ENCODE measurements at places on chromosomes 3 and 15. TPM values are rescaled to one million over a fixed set of nuclear protein-coding genes. Genes with fewer than 3 reads are reported as not detected.

DNA sequence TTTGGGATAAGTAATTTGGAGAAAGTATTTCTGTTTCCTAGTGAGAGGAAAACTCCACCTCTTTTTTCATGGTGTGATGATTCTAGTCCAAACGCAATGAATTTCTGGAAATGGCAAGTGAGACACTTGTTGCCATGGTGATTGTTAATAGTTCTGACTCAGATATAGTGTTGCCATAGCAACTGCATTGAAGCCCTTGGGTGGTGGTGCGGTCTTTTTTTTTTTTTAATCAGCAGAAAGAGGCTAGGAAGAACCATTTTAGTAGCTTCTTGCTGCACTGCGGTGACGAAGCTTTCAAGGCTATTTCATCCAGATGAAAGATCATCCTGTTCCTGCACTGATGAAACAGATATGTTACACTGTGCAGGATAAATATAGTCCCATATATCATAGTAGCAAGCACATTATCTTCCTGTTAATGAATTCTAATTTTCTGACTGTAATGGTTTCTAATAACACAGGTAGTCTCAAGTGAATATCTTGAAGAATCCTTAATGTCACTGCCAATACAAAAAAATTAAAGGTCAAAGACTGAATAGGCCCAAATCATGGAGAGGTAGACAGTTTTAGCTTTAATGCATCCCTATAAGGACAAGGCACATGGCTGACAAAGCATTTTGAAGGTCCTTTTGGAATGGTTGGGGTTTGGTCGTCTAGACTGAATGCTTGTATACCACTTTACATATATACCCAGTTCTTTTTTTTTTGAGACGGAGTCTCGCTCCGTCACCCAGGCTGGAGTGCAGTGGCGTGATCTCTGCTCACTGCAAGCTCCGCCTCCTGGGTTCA lies 125.1 kb upstream of the ZBTB20 start:
- DNase-seq, result no peak

DNA sequence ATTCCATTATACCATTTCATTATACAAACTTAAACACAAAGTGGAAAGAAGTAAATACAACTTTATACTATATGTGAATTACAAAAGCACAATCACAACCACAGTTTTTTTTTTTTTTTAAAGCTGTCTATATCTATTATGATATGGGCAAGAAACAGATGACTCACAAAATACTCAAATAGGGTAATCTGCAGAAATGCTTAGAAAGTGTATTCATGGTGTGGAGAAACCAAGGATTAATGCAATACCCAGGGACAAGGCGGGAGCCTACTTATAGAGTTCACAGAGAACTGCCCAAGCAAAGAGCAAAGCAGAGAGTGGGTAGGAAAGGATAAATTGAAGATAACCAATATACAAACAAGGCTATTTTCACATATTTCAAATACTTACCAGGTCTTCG lies 332.0 kb downstream of the FHIT start:
- no peak for DNase-seq

GRCh38 chr15:33008284-33008995 lies 186.1 kb downstream of the FMN1 start:
- no peak for DNase-seq

GRCh38 chr3:14774431-14774830 lies 44.3 kb upstream of the FGD5 start:
- DNase-seq, result no peak

DNA sequence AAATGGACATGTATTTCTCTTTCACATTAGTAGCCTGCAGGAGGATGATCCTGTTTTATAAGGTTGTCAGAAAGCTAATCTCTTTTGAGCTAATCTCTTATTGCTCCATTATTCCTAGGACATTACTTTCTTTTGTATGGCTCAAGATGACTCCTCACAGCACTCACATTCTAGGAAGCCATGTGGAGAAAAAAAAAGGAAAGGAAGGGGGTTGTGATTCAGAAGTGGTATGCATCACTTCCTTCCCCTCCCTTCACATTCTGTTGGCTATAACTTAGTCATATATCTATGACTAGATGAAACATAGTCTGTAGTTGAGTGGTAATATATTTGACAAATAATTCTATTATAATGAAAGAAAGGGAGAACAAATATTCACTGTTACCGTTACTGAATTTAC lies 168.8 kb upstream of the TTC14 start:
- no peak for DNase-seq

- DNase-seq, result no peak
These were observed 3.4 kb upstream of the AP4E1 start for GRCh38 chr15:50905055-50905454.

GRCh38 chr15:88546248-88547129 lies at the start of gene DET1:
DET1 (minus strand) TSS chr15:88546681; CDS start chr15:88531705, 14,976 bp downstream.
- peak; percentile 98 for DNase-seq

GRCh38 chr3:16055606-16056211 lies 118.8 kb upstream of the GALNT15 start:
- DNase-seq, result no peak

- no peak for DNase-seq
These were observed 13.1 kb upstream of the SKOR1 start for GRCh38 chr15:67812241-67812644.

DNA sequence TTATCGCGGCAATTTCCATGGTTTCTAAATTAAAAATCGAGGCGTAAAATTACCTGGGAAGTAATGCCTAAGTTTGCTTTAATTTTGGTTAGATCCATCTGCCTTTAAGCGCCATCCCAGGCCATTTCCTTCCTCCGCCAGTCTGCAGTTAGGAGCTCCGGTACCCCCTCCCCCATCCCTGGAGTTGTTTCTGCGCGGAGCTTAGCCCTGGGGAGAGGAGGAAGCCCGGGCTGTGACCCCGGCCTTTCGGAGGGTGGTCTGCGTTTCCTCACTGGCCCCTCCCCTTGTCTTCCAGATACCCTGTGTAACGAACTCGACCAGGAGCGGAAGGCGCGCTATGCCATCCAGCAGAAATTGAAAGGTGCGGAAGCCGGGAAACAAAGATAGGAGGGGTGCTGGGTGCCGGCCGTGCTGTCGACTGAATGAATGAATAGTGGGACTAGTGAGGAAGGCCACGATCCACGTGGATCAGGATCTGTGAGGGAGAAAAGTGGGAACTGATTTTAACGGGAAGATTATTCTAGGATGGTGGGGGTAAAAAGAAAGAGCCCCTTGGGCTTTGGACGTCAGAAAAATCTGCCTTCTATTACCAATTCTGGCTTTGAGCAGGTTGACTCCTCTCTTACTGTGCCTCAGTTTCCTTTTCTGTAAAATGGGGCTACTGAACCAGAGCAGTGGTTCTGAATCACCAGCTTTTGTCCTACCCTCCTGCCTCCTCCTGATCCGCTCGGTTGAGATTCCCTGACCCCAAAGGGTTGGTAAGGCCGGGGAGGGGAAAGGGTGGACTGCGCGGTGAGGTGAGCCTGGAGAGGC lies 6.7 kb downstream of the RNU6-1 start:
- no peak for DNase-seq

DNA sequence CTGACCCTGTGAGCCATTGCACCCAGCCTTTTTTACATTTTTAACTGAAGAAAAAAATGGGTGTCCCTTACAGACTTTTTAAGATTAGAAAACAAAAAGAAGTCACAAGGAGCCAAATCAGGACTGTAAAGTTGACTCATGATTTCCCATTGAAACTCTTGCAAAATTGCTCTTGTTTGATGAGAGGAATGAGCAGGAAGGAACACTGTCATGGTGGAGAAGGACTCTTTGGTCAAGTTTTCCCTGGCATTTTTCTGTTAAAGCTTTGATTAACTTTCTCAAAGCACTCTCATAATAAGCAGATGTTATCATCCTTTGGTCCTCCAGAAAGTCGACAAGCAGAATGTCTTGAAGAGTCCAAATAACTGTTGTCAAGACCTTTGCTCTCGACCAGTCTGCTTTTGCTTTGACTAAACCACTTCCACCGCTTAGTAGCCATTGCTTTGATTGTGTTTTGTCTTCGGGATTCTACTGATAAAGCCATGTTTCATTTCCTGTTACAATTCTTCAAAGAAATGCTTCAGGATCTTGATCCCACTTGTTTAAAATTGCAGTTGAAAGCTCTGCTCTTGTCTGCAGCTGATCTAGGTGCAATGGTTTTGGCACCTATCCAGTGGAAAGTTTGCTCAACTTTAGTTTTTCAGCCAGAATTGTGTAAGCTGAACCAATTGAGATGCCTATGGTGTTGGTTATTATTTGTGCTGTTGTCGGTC lies 369.4 kb downstream of the MAGI1 start:
- no peak for DNase-seq

DNA sequence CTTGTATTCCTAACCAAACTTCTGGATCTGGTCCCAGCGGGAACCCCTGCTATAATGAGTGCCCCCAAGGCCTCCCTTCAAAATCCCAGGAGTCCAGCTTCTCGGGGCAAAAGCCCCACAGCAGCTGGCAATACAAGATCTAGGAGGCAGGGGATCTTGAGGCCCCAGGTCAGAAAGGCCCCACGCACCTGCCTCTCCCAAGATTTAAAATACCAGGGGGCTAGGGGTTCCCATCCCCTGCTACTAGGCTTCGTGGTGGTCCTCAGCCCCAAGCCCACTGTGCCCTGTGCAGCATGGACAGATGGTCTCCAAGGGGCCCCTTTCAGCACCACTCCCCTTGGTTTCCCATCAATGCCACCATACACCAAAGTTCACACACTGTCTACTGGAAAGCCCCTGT lies 15.8 kb upstream of the CYP11A1 start:
- DNase-seq, result no peak

DNA sequence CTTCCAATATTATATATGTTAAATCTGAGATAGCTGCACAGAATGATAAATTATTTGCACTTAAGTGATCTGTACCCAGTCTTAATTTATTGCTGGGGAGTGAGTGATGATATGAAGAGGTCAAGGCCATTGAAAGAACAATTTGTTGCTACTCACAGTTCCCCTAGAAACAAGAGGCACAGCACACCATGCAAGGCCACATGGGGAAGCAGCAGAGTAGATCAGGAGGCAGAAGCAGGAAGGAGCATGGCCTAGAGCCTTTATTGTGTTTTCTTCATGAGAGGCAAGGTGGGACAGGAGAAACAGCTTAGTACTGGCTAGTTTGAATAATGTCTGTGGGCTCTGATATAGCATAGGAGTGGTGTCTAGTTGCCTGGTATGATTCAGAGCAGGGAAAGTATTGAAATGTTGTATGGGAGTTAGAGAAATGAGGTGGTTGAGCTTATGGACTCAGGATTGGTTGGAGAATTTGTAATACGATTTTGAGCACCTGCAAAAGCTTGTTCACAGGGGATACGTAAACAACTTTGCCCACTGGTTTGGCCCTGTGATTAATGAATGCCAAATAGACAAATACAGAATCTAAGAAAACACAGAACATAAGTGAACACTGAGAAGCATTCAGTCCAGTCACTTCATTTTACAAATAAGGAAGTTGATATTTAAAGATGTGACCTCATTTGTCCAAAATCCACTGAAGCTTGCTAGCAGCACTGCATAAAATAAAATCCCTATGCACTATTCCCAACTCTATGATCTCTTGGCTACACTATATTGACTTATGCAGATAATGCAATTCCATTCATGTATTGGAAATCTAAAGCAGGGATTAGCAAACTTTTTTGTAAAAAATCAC lies 71.7 kb downstream of the TMCO5A start:
- DNase-seq, result no peak

- peak; percentile 56 for DNase-seq
These were observed 89.5 kb upstream of the ATP2B2 start for GRCh38 chr3:10594915-10595314.

DNA sequence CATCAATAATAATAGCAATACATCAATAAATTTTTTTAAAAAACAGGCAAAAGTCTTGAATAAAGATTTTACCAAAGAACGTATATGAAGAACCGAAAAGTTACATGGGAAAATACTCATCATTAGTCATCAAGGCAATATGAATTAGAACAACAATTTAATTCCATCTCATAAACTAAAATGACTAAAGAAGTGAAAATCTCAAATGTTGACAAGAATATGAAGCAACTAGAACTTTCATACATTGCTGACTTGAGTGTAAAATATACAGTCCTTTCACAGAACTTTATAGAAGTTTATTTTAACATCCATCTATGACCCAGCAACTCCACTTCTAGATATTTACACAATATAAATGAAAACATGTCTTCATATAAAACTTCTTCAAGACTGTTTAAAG lies 35.3 kb upstream of the ABHD10 start:
- no peak for DNase-seq

GRCh38 chr3:154510780-154511179 lies 80.8 kb upstream of the GPR149 start:
- no peak for DNase-seq

DNA sequence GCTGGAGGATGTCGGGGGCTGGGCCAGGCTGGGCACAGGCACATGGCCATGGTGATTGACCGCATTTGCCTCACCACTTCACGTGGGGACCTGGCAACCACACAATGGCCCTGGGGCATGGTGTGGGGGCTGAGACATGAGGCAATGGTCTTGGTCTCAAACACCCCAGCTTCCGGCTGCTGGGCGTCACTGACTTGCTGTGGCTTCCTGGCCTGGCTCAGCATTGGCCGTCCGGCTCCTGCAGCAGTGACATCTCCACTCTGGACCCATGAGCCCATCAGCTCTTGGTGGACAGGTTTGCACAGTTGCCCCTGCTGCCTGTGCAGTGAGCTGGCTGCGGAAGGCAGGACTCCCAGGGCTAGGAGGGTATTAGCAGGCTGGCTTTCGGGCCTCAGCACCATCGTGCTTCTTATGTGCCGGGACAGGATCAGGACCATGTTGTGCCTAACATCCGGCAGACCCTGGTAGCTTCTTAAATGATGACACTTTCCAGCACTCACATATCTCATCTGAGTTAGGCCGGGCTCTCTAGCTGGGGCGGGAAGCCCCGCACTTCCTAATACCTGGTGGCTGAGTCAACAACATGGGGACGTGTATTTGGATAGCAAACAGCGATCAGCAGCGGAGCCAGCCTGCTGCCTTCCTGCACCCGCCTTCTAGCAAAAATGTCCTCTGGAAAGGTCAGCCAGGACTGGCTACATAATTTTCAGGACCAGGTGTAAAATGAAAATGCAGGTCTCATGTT lies 34.1 kb downstream of the ZNF710 start:
- no peak for DNase-seq

Gene NANOGP8
- not detected for total RNA-seq

Gene CKMT1A
- total RNA-seq, result not detected

Gene TMEM40
- total RNA-seq, result not detected

Gene C3orf20
- total RNA-seq, result 0.03 TPM

Gene CRYGS
- 0.66 TPM for total RNA-seq

Measured in MG63 (cell line).